ENCODE measurements at places on chromosomes 12 and 14. TPM values are rescaled to one million over a fixed set of nuclear protein-coding genes. Genes with fewer than 3 reads are reported as not detected.

DNA sequence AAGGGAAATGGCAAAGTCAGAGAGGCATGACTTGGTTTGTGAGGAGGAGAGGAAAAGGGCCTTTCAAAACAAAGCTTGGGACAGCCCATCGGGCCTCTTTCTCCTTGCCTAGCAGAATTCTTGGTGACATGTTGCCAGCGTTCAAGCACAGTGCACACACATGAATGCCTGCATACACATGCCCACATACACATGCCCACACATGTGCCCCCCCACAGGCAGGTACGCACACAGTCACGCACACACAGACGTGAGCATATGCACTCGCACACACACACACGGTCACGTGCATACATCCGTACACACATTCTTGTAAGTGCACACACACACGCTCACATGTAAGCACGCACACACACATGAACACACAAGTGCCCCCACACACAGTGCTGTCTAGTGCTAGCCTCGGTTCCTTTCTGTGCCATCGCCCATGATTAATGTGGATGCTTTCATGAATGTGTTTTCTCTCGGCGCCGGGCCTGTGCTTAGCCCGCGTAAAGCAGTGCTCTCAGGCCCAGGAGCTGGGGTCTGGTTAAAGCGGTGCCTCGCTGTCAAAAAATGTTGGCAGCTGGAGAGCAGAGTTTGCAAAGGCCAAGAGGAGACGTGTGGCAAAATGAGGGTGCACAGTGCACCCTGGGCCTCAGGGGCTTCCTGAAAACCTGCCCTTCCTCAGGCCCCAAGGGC is 328.8 kb upstream of the DIO3 start:
- DNase-seq = no peak
- no peak overlapping the region for H3K4me3 ChIP-seq

- no peaks in the 10 kb centered on the region for H3K4me1 ChIP-seq
- H3K4me3 ChIP-seq = no peak overlapping the region
- H3K36me3 ChIP-seq = no peaks in the 10 kb centered on the region
- H3K27me3 ChIP-seq = no peaks in the 10 kb centered on the region
- DNase-seq = peak; percentile 69
Measured at GRCh38 chr12:115871714-115872113, 405.8 kb downstream of the MED13L start.

DNA sequence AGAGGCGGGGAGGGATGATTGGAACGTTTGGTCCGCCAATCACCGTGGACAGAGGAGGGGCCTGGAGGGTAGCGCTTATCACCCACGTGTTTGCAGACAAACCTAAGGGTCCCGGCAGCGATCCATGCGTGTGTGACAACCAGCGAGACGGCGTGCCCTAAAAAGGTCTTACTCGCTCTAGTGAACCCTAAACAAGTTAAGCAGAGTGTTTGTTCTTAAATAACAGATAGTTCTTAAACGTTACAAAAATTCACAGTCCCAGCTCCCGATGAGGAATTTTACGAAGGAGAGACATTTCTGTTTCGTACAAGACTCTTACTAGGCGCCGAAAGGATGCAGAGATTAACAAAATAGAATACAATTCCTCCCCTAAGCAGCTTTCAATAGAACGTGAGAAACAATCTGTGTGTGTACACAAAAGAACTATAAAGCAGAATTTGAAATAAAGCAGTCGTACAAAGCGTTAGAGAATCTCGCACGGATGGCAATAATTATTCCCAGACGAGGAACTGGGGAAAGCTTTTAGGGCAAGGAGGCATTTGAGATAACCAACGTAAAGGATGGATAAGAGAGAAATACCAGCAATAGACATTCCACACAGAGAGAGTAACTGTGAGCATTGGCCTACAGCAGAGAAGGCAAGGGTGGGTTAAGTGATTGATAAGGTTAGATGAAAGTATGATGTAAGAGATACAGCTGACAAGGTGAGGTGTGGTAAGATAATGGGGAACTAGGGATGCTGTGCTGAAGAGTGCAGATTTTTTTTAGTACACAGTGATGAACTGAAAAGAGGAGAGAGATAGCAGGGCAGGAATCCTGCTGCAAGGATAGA is 831 bp upstream of the RPS6KA5 start:
- DNase-seq = peak; percentile 71
- H3K4me1 ChIP-seq = peaks cover 35% of the 10 kb centered on the region
- H3K27me3 ChIP-seq = no peaks in the 10 kb centered on the region
- H3K4me3 ChIP-seq = peak overlapping the region; percentile 61
- H3K27ac ChIP-seq = peak overlapping the region; percentile 25

DNA sequence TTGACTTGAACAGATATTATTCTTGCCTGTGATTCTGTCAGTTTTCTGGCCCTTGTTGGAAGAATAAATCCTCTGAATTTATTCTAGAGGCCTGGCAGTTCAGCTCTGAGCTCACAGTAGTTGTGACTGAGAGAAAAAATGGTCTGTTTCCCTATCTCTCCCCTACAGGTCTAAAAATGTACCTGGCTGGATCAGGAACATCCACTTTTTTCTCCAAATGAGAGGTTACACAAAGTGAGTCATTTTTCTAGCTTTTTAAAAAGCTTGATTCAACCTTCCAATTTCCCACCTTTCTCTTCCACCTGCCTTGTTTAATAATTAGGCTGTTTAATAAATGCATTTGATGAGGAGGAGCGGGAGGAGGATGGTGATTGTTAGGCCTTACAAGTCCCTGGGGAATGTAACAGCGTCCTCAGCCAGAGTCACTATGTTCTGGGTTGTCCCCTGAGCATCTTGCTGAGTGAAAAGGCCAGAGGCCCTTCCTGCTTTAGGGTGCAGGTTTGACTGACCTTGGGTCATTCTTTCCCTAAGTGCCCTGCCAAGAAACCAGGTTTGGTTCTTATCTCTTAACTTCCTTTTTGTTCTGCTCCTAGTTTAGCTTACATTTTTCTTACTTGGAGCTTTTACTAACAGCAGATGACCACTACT is 91.7 kb upstream of the FUT8 start:
- no peak overlapping the region for H3K4me3 ChIP-seq
- H3K27me3 ChIP-seq = no peaks in the 10 kb centered on the region
- no peaks in the 10 kb centered on the region for H3K36me3 ChIP-seq
- DNase-seq = peak; percentile 64

GRCh38 chr14:71238835-71239234 is 331.6 kb downstream of the PCNX1 start:
- H3K4me3 ChIP-seq = no peak overlapping the region
- no peaks in the 10 kb centered on the region for H3K36me3 ChIP-seq
- H3K27me3 ChIP-seq = no peaks in the 10 kb centered on the region
- no peaks in the 10 kb centered on the region for H3K4me1 ChIP-seq

- H3K4me1 ChIP-seq = no peaks in the 10 kb centered on the region
- no peak for DNase-seq
- H3K27me3 ChIP-seq = no peaks in the 10 kb centered on the region
- H3K27ac ChIP-seq = no peak overlapping the region
- no peak overlapping the region for H3K4me3 ChIP-seq
Measured at GRCh38 chr12:31004666-31005065, 69.0 kb upstream of the DDX11 start.

DNA sequence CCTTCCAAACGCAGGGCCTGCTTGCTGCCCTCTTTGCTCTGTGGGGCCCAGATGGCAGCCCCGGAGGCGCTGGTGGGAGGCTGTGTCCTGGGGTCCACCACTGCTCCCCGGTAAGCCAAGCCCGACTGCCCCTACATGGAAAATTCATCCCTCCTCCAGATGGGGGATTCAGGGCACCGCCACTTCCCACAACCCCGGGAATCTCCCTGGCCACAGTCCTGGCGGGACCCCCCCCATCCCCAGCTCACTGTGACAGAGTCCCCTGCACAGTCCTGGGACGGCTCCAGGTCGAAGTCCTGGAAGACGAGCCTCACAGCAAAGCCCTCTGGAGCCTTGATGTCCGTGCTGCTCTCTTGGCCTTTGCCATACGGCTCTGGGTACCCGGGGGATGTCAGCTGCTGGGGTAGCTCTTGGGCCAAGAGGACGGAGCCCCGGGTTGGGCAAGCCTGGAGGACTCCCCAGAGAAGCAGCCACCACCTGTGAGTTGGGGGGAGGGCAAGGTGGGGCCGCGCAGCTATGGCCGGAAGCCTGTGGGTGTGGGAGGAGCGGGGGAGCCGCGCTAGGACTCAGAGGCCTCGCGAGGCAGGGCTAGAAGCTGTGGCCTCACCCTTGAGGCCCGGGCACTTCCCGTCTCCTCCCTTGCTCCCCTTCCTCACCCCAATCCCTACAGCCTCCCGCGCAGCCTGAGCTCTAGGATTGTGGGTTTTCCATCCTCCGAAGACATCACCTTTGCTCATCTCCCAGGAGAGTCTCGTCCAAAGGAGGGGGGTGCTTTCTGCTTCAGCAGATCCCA is 815 bp downstream of the C1RL start:
- DNase-seq = peak; percentile 97
- H3K4me1 ChIP-seq = peaks cover 60% of the 10 kb centered on the region
- H3K4me3 ChIP-seq = peak overlapping the region; percentile 84
- no peaks in the 10 kb centered on the region for H3K27me3 ChIP-seq
- H3K36me3 ChIP-seq = peaks cover 13% of the 10 kb centered on the region
- peak overlapping the region; percentile 94 for H3K27ac ChIP-seq

DNA sequence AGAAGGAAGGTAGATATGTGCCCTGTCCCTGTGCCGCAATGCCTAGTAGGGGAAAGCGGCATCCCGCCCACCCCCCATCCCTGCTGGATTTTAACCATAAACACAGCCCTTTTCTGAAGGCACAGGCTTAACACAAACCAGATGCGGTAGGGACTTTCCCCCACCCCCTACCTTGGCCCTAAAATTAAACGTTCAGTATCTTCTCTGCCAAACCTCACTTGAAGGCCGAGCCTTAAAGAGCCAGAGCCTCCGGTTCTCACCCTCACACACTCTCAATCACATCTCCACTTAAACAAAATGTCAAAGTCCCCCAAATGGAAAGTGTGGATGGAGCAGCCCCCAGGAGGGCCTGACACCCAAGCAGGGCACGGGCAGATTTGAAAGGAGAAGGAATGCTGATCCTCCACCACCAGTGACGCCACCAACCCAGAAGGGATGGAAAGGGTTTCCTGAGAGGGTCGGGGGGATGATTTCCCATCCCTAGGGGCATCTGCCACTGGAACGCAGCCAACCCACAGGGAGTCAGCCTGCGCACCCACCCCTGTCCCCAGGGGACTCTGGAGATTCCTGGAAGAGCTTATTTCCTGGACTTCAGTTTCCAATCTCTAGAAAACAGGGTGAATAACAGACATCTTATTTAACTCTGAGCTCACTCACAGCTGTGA is 26.4 kb downstream of the ACTN1 start:
- H3K36me3 ChIP-seq = no peaks in the 10 kb centered on the region
- H3K4me3 ChIP-seq = no peak overlapping the region
- no peak for DNase-seq
- no peaks in the 10 kb centered on the region for H3K4me1 ChIP-seq
- no peaks in the 10 kb centered on the region for H3K27me3 ChIP-seq

DNA sequence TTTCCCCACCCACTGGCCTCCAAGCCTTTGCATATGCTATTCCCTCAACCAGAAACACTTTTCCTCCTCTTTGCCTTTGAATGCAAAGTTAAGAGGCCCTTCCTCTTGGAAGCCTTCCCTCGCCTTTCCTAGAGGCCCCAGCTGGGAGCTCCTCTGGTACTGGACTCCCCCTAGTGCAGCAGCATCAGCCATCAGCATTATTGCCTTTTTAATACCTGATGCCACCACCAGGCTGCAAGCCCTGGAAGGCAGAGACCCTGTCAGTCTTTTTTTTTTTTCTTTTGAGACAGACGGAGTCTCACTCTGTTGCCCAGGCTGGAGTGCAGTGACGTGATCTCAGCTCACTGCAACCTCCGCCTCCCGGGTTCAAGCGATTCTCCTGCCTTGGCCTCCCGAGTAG is 19.1 kb upstream of the PLA2G1B start:
- H3K4me1 ChIP-seq = no peaks in the 10 kb centered on the region
- H3K27me3 ChIP-seq = no peaks in the 10 kb centered on the region
- H3K27ac ChIP-seq = no peak overlapping the region
- no peak overlapping the region for H3K4me3 ChIP-seq

DNA sequence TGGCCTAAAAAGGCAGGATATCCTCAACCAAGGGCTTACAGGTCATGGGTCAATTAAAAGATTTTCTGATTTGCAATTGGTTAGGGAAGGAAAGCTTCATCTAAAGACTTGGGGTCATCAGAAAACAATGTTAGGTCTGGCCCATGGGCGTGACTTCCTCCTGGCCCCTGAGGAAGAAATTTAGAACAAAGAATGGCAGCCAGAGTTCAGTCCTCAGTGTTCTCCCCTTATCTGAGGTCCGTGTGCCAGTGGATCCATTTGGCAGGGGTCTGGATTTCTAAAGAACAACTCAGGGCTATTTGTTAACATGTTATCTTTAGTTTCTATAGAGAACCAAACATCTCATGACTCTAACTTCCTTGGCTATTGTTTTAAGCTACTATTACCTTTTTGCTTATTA is 27.8 kb upstream of the NFYB start:
- no peaks in the 10 kb centered on the region for H3K27me3 ChIP-seq
- H3K4me1 ChIP-seq = no peaks in the 10 kb centered on the region
- H3K4me3 ChIP-seq = no peak overlapping the region
- no peak for DNase-seq
- no peak overlapping the region for H3K27ac ChIP-seq

GRCh38 chr14:97618917-97619690 is 821.9 kb downstream of the VRK1 start:
- no peaks in the 10 kb centered on the region for H3K27me3 ChIP-seq
- no peak for DNase-seq
- H3K27ac ChIP-seq = no peak overlapping the region
- 0 out of 2 replicates have a peak, but pooled peaks cover 3% of the 10 kb centered on the region for H3K36me3 ChIP-seq
- H3K4me3 ChIP-seq = no peak overlapping the region

GRCh38 chr12:125254856-125255255 is 189.6 kb downstream of the AACS start:
- no peak overlapping the region for H3K27ac ChIP-seq
- H3K36me3 ChIP-seq = no peaks in the 10 kb centered on the region
- DNase-seq = no peak
- no peaks in the 10 kb centered on the region for H3K27me3 ChIP-seq

DNA sequence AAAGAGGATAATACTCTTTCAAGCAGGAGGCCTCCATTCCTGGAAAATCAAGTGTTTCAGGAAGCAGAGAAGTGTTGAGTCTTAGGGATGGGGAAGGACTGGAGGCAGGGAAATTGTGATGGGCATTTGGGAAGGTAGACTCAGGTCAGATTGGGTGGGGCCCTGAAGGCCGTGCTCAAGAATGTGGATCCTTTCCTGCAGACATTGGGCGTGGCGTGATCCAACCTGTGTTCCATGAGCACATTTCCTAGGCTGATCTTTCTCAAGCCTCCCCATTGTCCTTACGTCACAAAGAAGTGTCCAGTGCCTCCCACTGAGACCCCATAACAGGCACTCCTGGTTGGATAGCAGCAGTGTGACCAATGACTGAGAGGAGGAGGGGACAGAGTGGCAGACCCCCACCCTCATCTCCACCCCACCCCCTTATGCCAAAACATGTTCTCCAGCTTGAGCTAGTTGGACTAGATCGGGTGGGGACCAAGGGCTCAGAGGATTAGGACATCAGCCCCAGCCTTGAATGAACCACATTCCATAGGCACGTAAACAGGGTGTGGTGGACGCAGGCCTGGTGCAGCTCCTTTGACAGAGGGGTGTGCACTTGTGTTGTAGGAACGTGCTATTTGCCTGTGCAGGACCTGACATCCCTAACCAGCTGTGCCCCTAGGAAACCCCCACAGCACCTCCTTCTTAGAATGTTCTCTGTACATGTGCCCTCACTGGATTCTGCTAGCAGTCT is 76.8 kb downstream of the TTC9 start:
- no peaks in the 10 kb centered on the region for H3K36me3 ChIP-seq
- H3K4me1 ChIP-seq = no peaks in the 10 kb centered on the region
- no peaks in the 10 kb centered on the region for H3K27me3 ChIP-seq
- no peak for DNase-seq
- no peak overlapping the region for H3K4me3 ChIP-seq
- no peak overlapping the region for H3K27ac ChIP-seq

Gene KRT75
- total RNA-seq = not detected

Gene PARPBP
- 13.7 TPM for total RNA-seq

Gene NPFF
- not detected for total RNA-seq

Gene COQ10A
- 38.9 TPM for total RNA-seq

Gene NGB
- total RNA-seq = not detected

Gene KITLG
- not detected for total RNA-seq
